ENCODE measurements at places on chromosomes 16 and 17.
A peak's percentile ranks its signal among the peaks of the same experiment; 100 is the strongest.

GRCh38 chr17:78824240-78824639 is 16.4 kb downstream of the USP36 start:
- DNase-seq = no peak

DNA sequence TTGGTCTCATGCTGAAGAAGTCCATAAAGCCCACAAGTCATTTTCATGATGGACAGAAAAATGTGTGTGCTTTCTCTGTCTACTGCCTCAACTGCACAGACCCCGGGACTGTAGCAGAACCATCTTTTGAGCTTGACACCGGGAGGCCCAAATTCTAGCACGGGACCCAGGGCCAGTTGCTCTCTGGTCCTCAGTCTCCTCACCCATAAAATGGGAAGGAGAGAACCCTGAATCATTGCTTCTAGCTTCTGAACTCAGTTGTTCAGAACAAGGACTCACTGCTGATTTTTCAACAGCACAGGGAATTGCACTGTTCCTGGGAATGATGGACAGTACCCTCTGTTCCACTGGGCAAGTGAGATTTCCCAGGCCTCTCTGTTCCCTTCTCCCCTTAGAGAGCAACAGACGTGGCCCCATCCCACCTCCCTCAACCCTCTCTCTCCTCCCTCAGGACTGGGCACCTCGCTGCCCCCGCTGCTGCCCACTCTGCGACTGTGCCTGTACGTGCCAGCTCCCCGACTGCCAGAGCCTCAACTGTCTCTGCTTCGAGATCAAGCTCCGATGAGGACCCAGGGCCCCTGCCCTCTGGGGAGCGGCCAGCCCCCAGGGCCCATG is 2.2 kb upstream of the ALDOA start:
- no peak for DNase-seq

GRCh38 chr17:40122136-40122998 is 596 bp downstream of the MSL1 start:
- peak; percentile 47 for DNase-seq

DNA sequence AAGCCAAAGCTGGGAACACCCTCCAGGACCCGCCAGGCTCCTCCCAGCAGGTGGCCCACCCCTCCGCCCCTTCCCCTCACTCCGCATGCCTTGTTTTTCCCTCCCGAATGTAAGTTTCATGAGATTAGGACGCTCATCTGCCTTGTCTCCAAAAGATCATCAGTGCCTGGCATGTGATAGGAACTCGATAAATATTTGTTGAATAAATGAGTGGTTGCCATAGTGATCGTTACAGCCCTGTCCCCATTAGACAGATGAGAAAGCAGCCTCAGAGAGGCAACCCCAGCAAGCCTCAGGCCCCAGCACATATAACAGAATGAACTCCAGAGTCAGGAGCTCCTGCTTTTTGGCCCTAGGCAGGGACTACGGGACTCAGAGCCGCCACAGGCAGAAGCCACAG is 5.0 kb downstream of the CAMKK1 start:
- no peak for DNase-seq

GRCh38 chr17:62172492-62173291 is 107.6 kb upstream of the MED13 start:
- no peak for DNase-seq

Data from IMR-90 (cell line).